ENCODE measurements at places on chromosomes 7 and 10.
A peak's percentile ranks its signal among the peaks of the same experiment; 100 is the strongest.

- DNase-seq, result no peak
These were observed 145.0 kb upstream of the YAE1 start for GRCh38 chr7:39421251-39421650.

- DNase-seq, result peak; percentile 23
These were observed 49.9 kb downstream of the DNAJC1 start for GRCh38 chr10:21953585-21954057.

DNA sequence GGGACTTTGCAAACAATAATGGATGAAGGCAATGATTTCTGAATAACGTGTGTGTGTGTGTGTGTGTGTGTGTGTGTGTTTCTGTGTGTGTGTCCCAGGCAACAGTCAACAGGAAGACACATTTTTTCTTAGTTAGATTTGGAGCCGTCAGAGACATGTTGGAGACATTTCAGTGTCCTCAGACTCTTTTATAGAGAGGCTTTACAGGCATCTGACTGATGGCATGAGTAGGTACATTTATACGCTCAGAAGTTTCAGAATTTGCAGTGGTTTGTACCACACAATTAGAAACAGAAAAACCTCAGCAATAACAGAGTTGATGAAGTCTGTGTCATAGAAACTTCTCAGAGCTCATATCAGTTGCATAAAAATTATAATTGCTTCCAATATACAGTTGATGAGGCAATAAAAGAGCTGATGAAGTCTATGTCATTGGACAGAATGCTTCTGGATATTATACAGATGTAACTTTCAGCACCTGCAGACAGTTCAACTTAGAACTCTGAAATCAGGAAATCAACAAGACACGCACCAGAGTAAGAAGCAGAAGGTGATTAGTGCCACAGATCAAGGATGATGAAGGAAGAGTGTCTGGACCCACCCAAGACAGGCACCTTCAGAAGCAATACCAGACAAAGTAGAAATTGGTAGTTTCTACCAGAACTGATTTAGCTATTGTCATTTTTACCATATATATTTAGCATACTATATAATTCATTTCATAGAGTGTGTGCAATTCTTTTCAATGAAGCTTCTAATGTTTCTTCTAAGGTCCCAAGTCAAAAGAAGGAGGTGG, 104.5 kb upstream of the LYZL1 start:
- no peak for DNase-seq

GRCh38 chr7:1923409-1924257, 253.6 kb downstream of the ELFN1 start:
- DNase-seq, result no peak

DNA sequence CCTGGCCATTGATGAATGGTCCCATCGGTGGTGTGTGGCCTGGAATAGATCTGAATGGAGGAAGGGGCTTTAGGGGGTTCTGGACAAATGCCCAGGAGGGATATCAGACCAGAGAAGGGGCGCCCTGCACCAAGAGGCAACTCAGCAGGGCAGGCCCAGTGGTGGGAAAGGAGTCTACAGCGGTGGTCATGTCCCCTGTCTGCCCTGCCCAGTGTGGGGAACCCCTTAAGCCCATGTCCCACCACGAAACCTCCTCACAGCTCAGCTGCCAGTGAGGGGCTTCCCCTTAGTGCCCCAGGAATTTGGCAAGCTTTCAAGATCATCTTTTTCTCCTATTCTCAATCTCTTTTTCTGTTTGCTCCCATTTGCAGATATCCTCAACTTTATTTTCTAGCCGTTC, 14.1 kb upstream of the CCSER2 start:
- DNase-seq, result no peak

DNA sequence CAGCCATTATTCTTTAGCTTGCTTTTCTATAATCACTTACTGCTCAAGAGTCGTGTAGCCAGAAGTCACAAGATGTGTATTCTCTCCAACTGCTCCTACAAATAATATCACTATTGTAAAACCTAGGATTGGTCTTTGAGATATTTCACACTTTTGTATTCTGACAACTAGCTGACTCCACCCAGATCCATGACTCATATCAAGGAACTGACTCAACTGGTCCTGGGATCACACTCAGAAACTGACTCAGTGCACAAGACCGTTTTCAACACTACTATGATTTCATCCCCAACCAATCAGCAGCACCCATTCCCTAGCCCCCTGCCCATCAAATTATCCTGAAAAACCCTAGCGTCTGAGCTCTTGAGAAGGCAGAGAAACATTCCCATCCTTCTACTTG, 56.5 kb upstream of the ORC5 start:
- DNase-seq, result no peak

- DNase-seq, result no peak
These were observed 193.8 kb downstream of the IMMP2L start for GRCh38 chr7:111368381-111369065.

- DNase-seq, result no peak
These were observed 5.8 kb downstream of the TSPAN15 start for GRCh38 chr10:69456880-69457693.

DNA sequence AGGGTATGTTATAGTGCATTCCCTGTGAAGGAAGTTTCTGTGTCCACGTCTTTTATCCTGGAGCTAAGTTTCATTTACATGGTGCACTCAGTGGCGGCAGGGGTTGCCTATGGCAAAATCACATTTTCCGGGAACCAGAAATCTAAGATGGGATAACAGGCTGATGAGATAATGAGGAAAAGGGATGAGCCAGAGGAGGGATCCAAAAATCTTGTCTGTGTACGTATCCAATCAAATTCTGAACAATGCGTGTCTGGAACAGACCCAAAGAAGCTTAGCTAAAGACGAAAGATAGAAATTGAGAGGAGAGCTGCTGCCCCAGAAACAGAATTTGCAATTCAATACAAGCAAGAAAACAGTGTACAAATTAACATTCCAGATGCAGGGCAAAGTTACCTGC, 16.1 kb downstream of the LANCL2 start:
- no peak for DNase-seq

DNA sequence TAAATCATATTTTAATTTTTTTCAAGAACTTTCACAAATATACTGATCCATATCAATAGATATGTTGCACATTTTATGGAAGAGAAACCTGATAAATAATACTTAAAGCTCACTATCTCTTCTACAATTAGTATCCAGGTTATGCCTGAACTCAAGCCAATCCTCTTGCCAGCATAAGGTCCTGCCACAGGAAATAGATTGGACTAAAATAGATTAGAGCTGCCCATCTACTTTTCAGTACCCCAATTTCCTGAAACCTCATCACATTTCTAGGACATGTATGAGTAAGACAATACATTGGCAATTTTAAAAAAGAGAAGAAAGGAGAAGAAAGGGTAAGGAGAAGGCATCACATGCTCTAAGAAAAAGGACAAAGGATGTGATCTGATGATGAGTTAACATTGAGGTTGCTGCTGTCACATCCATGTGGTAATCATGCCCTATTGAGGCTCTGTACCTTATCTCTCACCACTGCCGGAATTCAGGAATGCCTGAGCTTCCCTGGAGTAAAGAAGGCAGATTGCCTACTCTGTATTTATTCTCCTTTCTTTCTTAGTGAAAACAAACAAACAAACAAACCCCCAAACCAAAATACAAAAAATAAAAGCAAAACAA, 199.7 kb downstream of the ANK3 start:
- no peak for DNase-seq

DNA sequence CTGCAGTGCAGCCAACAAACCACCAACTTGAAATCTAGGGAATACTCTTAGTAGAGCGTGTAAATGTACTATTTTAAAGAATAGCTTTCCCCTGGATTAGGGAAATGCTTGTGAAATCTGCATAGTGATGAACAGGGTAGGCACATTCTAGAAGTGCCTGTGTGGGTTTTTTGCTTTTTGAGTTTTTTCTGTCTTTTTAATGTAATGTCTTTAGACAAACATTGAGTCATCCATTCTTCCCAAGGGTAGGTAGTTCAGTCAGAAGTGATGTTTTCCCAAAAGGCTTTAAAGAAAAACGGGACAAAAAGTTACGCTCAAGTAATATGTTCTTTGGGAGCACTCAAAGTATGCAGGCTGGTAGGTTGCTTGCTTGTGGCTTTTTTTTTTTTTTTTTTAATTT, 130.0 kb downstream of the AUTS2 start:
- no peak for DNase-seq

DNA sequence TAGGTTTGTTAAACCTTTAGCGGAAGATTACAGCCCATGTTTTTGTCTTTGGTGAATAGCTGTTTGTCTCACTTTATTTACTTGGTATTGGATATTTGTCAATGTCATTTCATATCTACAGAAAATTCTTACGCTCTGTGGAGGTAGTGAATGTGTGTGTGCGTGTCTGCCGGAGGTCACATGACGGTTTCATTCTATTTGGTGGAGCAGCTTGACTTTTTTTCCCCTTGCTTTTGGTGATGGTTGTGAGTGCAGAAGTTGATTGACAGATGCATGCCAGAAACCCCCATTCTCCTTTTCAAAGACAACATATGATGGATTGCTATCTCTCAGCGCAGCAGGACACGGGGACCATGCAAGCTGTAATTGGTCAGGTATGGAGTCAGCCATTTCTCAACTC, at the start of gene POU6F2:
Gene POU6F2 (plus strand): TSS at position 225 of the 400 bp plus-strand sequence. CDS start 45 bp downstream, at position 270.
- DNase-seq, result no peak

DNA sequence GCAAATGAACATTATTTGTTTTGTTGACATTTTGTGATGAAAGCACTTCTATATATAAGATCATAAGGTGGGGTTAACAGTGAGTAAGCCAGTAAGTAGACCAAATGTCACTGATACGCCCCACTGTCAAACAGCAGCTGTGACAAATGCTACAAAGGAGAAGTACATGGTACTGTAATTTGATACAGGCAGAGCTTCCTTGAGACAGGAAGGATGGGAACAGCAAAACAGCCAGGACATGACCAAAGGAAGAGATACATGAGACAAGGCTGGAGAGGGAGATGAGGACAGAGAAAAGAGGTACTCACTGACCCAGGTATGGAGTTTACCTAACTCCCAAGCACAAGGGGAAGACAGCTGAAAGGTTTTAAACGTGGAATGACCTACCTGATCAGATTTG, 127.0 kb downstream of the SRPK2 start:
- DNase-seq, result no peak

DNA sequence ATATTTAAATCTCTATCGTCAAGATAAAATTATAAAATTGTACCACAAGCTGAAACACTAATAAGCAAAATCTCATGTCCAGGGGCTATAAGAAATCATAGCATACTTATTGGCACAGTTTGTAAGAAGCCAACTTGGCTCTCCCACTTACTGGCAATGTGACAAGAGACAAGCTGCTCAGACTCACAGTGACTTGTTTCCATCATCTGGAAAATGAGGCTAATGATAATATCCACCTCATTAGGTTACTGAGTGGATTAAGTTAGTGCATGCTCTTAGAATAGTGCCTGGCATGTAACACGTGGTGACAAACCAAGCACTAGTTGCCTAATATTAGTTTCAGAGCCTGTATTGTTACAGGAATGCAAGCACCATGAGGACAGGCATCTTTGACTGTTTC, 234.4 kb downstream of the GLI3 start:
- no peak for DNase-seq

DNA sequence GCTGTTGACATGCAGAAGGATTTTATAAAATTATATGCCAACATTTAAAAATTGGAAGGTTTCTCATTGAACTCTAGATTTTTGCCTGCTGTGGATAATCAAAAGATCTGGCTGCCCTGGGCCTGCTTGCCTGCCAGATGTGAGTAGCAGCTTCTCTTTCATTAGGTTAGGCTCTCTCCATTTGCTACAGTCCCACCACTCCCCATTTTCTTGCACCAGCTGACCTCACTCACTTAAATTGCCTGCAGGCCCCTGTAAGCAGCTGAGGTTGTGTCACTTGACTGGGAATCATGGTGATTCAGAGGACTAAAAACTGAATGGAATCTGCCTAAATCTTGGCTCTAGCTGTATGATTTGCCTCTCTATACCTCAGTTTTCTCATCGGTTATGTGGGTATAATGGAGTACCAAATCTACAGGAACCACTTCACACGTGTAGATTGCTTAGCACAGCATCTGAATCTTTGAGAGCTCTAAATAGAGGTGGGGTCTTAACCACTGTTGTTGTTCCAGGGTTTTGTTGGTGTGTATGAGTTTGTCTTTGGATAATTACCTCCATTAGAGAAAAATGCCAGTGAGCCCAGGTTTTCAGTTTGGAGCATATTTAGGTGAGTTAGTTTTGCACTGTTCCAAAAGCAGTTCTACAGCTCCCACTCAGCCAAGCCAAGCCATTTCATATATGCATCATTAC, 18.6 kb upstream of the RAPGEF5 start:
- no peak for DNase-seq

DNA sequence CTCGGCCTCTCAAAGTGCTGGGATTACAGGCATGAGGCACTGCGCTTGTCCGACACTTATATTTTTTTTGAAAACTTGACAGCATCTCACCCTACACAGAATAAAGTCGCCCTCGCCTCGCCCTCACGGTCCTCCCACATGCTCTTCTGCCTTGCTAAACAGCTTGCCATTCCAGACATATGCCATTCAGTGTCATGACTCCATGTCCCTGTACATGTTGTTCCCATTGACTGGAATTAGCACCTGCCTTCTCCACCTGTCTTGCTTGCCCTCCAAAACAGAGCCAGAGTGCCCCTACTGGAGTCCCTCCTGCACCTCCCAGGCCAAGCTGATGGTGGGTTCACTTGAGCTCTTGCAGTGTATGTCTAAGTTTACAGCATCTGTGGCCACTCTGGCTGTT, 6.2 kb downstream of the NIPSNAP2 start:
- no peak for DNase-seq

DNA sequence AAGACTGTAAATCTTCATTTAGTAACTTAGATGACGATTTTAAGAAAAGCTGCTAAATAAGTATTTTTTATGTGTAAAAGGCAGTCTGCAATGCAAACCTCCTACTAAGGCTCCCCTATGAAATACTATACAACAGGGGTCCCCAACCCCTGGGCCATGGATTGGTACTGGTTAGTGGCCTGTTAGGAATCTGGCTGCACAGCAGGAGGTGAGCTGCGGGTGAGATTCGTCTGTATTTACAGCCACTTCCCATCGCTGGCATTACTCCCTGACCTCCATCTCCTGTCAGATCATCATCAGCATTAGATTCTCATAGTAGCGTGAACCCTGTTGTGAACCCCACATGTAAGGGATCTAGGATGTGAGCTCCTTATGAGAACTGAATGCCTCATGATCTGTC, 580.4 kb downstream of the MAGI2 start:
- DNase-seq, result no peak

GRCh38 chr10:32347363-32348022, 535 bp upstream of the EPC1 start:
- no peak for DNase-seq

GRCh38 chr7:152910545-152911225, 151.1 kb downstream of the ACTR3B start:
- no peak for DNase-seq

GRCh38 chr10:124992462-124993344, 50.8 kb downstream of the ZRANB1 start:
- DNase-seq, result peak; percentile 3

GRCh38 chr7:67671006-67671548, 674.4 kb downstream of the TYW1 start:
- no peak for DNase-seq

- no peak for DNase-seq
These were observed 113.8 kb downstream of the MARCHF5 start for GRCh38 chr10:92404612-92405418.
